Fibroblast of lung (primary cell): ENCODE measurements at places on chromosomes 6 and 20. TPM values are rescaled to one million over a fixed set of nuclear protein-coding genes. Genes with fewer than 3 reads are reported as not detected.

Gene HLA-F
- polyA plus RNA-seq: 1.5 and 18.7 TPM in 2 replicates

Gene SUPT3H
- polyA plus RNA-seq: 7.0 and 8.5 TPM in 2 replicates

Gene TNFRSF6B
- polyA plus RNA-seq: 3.8 and 5.7 TPM in 2 replicates

Gene C20orf144
- 0.10 and 0.20 TPM in 2 replicates for polyA plus RNA-seq

Gene SDCBP2
- polyA plus RNA-seq: 0.78 and 1.2 TPM in 2 replicates

Gene DSP
- 0.02 and 3.8 TPM in 2 replicates for polyA plus RNA-seq

Gene PLA2G7
- polyA plus RNA-seq: not detected in 2 replicates

Gene METTL24
- 0.05 and 0.18 TPM in 2 replicates for polyA plus RNA-seq

Gene COL10A1
- 17.3 and 82.1 TPM in 2 replicates for polyA plus RNA-seq

Gene ZBTB46
- 0.53 and 0.96 TPM in 2 replicates for polyA plus RNA-seq

Gene HSPA1B
- 35.5 and 60.2 TPM in 2 replicates for polyA plus RNA-seq

Gene MTFR2
- polyA plus RNA-seq: 3.3 and 12.7 TPM in 2 replicates

Gene NDUFAF4
- polyA plus RNA-seq: 25.9 and 33.3 TPM in 2 replicates

Gene GSTA5
- not detected in 2 replicates for polyA plus RNA-seq

Gene RPS6KA2
- 66.8 and 80.2 TPM in 2 replicates for polyA plus RNA-seq

Gene NOL4L
- polyA plus RNA-seq: 3.2 and 3.5 TPM in 2 replicates

Gene JPH2
- 0.51 and 4.9 TPM in 2 replicates for polyA plus RNA-seq

Gene GGTLC1
- polyA plus RNA-seq: not detected in 2 replicates

Gene MOG
- not detected in 2 replicates for polyA plus RNA-seq

Gene IPCEF1
- polyA plus RNA-seq: 0.03 and 0.46 TPM in 2 replicates

Gene LGSN
- not detected in 2 replicates for polyA plus RNA-seq

Gene RAET1G
- polyA plus RNA-seq: 3.3 and 8.9 TPM in 2 replicates
